ENCODE measurements at places on chromosomes 11 and 22.
A peak's percentile ranks its signal among the peaks of the same experiment; 100 is the strongest.

- no peak for DNase-seq
Observed at GRCh38 chr11:71485063-71485399, 32.0 kb downstream of the NADSYN1 start.

DNA sequence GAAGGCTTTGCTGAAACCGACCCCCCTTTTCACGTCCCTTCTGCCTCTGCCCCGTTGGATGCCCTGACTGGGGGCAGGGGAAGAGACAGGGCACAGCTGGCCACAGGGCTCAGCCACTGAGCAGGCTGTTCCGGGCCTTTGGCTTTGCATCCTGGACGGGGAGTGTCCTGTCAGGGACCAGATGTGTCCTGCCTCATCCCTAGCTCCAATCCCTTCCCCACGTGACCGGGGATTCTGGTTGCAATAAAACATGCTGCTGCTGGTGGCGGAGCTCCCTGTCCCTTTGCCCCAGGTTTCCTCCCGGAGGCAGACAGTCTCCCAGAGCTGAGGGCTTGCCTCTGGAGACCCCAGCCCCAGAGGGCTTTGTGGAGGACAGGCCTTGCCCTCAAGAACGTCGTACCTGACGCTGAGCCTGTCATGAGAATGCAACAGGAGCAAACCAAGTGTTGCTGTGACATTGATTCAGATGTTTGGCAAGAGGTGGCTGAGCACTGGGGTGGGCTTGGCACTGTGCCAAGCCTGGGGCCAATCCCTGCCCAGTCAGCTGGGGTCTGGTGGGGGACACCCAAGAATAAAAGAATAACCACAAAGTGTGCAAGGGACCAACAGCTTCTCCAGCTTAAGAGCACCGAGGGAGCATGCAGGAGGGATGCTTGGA is 7.3 kb downstream of the CDC42EP2 start:
- DNase-seq, result no peak

- DNase-seq, result no peak
Observed at GRCh38 chr22:24437091-24437490, 9.7 kb downstream of the ADORA2A start.

- DNase-seq, result no peak
Observed at GRCh38 chr11:62755086-62755615, 1.2 kb upstream of the ZBTB3 start.

DNA sequence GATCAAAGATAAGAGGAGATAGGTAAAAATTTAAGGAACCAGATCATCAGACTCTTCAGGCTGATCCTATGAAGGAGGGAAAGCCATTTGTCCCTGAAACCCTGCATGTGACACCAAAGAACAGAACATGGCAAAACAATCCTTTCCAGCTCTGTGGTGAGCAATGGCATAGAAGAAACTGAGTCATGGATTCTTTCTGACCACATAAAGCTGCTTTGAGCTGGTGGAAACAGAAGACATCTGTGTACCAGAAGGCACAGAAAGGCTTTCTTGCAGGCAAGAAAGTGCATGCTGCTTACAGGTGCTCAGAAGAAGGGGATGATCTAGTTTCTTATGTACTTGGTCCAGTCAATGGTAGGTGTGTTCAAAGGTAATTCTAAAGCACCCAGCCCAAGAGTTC is 45.0 kb upstream of the APOA1 start:
- DNase-seq, result no peak

DNA sequence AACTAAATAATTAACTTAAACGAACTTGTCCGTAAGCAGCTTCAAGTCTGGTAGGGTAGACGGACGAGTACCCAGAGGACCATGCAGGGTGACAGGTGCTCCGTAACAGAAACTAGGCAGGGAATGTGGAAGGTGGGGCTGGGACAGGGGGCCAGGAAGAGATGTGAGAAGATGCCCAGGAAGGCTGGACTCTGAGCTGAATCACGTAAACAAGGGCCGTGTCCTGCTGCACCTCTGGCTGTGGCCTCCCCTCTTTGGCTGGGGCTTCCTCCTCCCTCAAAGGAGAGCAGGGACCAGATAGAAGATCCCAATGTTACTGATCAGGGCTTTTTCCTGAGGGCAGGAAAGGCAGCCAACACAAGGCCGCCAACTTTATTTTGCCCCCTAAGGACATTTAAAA is 47.9 kb downstream of the PACSIN2 start:
- DNase-seq, result no peak

DNA sequence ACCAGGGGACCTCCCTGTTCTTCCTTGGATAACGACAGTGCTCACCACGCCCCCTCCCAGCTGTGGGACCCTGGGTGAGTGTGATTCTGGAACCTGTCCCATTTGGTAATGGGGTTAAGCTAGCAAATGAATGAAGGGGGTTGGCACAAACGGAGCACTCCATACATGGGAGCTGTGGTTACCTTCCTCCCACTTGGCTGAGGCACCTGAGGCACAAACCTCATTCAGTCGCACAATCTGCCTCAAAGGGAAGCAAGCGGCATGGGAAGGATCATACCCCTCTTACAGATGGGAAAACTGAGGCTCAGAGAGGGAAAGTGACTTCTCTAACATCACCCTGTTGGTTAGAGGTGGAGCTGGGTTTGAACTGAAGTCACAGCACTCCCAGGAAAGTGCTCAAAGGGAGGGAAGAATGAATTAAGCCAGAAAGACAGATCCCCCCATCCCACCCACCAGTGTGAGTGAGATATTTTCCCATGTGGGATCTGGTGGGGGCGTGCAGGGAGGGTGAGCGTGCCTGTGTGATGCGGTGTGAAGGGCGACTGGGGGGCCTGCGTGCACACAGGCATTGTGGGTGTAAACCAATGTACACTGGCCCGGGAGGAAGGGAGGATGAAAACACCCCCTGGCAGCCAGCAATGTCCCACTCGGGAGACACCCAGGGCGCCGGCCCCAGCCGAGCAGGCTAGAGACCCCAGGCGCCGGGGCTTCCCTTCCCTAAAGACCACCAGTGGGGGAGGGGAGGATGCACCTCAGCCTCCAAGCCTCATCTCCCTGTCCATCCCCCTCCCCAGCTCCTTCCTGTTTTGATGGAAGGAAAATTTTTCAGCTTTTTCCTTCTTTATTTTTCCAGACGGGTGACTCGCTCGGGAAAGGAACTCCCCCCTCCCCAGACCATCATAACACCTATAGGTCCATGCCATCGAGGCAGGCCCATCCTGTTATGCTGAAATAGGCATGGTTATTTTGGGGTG is 8.0 kb upstream of the PDGFB start:
- DNase-seq, result no peak

GRCh38 chr22:44861245-44861644 is 108.9 kb downstream of the ARHGAP8 start:
- no peak for DNase-seq

- no peak for DNase-seq
Observed at GRCh38 chr11:133965031-133965601, 8.3 kb upstream of the IGSF9B start.

DNA sequence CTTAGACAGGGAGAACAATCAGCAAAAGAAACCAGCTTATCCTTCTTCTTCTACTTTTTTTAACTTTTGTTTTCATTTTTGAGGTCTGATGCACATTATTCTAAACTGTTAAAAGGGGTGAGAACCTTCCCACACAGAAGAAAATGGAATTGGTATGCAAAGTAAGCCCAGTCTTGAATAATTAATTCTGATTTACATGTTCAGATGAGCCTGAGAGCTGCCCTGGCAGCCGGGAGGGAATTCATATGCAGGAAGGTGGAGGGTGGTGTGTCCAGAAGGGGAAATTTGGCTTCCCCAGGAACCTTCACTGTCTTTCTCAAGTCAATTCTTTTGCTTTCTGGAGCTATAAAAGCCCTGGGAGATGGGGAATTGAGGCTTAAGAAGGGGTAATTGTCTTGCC is 181.0 kb downstream of the INSC start:
- DNase-seq, result no peak

DNA sequence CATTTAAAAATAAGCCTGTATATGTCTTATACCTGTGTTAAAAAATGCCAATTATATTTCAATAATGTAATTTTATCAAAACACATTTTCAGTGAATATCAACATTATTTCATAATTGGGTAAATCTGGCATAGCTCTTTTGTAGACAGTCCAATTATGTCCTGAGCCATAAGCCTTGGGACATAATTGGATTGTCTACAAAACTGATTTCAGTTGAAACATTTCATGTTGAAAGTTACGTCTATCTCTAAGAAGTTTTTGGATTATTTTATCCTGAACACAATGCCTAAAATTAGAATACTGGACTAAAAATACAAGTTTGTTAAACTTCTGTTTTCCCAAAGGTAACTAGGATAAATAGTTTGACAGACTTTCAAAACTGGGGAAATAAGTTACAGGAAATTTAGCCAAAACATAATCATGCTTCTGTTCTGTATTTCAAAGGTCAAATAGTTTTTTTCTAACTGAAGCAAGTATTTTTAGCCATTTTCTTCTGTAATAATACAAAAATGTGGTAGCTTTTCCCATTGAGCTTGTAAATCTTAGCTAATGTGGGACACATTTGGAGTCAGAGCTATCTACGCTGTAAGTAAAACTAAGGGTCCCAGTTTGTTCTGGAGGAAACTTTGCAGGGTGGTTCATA is 100.7 kb upstream of the BIRC3 start:
- DNase-seq, result no peak

DNA sequence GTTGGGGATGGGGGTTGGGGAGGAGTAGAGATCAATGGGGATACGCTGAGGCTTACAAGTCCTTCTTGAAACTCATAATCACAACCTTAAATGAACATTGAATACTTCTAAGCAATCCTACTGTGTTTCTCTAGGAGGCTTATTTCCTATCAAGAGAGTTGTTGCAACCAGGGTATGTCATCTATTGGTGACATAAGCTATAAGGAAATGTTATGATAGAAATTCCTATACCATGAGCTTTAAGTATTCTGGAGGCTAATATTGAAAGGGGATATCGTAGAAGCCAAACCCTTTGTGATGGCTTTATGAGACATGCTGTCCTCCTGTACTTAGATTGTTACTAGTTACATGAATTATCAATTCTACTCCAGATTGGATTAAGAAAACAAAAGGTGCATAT is 72.9 kb downstream of the DKK3 start:
- no peak for DNase-seq

GRCh38 chr22:43520632-43521039 is 108.8 kb downstream of the MPPED1 start:
- no peak for DNase-seq

DNA sequence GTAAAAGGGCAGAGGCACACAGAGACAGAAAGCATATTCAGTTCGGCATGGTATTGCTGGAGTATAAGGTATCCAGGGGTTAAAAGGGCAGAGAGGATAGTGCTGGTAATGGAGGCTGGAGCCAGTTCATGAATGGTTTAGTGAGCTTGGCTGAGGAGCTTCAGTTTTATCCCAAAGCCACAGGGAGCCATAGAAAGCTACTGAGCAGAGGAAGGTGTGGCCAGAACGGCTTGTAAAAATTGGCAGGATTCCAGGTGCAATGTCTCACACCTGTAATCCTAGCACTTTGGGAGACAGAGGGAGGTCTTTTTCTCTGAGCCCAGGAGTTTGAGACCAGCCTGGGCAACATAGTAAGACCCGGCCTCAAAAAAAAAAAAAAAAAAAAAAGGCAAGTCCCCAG is 186.1 kb downstream of the MYO18B start:
- DNase-seq, result no peak

- no peak for DNase-seq
Observed at GRCh38 chr11:19552161-19552560, 160.5 kb upstream of the NAV2 start.

DNA sequence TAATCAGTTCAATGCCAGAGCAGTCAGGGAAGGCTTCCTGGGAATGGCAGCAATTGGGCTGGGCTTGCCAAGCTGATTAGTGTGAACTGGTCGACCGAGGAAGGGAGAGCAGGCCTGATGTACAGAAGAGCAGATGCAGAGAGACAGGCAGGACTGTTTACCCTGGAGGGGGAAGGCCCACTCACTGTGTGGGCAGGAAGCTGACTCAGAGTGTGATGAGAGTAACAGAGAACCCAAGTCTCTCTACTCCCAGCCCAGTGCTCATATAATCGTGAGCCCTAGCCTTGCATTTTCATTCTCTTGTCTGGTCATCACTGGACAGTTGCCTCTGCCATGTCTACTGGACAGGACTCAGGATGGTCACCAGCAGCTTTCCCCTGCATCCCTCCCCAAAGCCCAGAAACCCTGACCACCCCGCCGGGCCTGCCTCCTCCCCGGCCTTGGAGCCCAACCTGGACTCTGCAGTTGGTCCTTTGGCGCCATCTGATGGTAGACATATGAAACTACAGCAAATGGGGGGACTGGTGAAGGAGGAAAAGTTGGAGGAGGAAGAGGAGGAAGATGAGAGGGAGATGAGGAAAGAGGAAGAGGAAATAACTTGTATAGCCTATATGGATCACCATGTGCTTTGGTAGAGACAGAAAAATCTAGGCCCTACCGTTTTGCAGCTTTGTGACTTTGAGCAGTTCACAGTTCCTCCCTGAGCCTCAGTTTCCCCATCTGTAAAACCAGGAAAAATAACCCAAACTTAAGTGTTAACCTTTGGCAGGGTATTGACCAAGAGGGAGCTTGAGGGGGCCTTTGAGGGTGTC is 43.4 kb upstream of the PRDM11 start:
- DNase-seq, result peak; percentile 60

- no peak for DNase-seq
Observed at GRCh38 chr11:16365581-16366228, 9.4 kb upstream of the SOX6 start.

DNA sequence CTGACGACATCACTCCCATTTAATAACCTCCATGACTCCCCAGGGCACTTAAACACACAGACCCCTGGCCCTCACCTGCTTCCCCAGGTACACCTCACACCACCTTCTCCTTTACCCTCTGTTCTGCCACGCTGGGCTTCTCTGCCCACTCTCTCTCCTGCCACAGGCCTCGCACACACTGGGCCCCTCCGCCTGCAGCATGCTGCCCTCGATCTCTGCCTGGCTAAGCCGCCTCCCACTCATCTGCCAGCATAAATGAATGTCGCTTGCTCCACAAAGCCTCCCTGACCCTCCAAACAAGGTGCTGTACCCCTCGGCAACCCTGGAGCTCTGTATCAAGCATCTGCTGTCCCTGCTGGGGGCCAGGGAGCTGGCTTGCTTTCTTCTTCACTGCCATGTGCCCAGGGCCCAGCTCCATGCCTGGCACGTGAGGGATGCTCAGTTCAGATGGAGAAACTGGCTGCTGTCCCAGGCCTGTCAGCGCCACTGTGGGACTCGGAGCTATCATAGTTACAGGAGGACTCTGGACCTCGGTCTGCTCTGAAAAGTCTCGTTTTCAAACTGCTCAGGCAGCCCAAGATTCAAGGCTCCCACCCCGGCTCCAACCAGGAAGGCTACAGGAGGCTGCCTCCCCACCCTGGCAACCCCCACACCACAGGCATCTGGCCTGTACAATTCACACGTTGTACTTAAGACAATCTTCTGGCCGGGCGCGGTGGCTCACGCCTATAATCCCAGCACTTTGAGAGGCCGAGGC is 11.9 kb downstream of the TTLL1 start:
- DNase-seq, result no peak

- no peak for DNase-seq
Observed at GRCh38 chr11:1854949-1855885, 2.3 kb downstream of the LSP1 start.

DNA sequence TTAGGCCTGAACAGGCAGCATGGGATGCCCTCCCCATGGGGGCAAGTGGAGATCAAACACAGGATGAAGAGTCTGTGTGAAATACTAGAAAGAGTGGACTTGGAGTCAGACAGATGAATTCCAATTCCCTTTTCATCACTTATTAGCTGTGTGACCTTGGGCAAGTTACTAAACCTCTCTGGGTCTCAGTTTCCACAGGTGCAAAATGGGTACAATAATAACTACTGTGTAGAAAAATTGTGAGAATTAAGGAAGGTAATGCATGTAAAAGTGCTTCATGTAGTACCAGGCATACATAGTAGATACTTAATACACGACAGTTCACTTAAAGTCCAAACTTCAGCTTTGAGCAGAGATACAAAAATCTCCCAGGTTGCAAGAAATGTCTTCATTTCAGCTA is 176.4 kb downstream of the DSCAML1 start:
- no peak for DNase-seq

All from CD8-positive, alpha-beta memory T cell (primary cell).